ENCODE measurements at places on chromosomes 7 and 10. TPM values are rescaled to one million over a fixed set of nuclear protein-coding genes. Genes with fewer than 3 reads are reported as not detected.

The FAM25G gene
- not detected for total RNA-seq

The CDHR3 gene
- total RNA-seq, result 1.4 TPM

The A1CF gene
- not detected for total RNA-seq

The GGCT gene
- total RNA-seq, result 37.7 TPM

DNA sequence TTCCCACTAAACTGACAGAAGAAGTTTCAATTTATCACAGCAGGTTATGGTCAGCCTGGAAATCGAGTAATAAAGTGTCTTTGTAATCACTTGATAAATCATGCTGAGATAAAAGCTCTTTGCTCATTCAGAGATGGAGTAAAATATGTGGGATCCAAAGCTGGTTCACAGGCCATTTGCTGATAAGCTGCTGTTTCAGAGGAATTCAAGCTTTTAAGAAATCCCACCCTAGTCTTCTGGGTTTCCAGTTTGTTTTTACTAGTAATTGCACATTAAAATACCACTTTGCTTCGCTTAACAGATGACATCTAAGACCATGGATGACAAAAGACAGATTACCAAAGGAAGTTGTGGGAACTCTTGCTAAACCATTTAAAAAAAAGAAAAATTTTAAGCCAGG lies 37.4 kb upstream of the CDK6 start:
- no peak for DNase-seq

GRCh38 chr10:79004311-79004710 lies 64.5 kb upstream of the ZMIZ1 start:
- H3K36me3 ChIP-seq, result no peaks in the 10 kb centered on the region
- DNase-seq, result no peak
- peaks cover 7% of the 10 kb centered on the region for H3K4me1 ChIP-seq
- no peak overlapping the region for H3K27ac ChIP-seq

DNA sequence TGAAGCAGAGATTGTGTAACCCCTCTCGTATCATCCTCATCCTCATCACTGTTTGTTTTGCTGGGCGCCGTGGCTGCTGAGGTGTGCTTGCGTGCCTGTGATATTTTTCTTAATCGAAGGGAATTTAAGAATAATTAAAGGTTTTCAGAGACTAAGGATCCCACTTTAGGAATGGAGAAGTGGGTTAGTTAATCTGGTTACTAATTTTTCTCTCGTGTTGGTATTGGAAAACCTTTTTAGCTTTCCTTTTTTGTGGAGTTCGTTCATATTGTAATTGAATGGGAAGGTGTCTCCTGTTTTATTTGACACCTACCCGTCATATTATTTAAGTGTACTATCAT lies 1.3 kb downstream of the UBN2 start:
- H3K4me1 ChIP-seq, result peaks cover 25% of the 10 kb centered on the region
- H3K27me3 ChIP-seq, result peaks cover 20% of the 10 kb centered on the region
- H3K4me3 ChIP-seq, result peak overlapping the region; percentile 86
- DNase-seq, result no peak
- H3K36me3 ChIP-seq, result peaks cover 4% of the 10 kb centered on the region

DNA sequence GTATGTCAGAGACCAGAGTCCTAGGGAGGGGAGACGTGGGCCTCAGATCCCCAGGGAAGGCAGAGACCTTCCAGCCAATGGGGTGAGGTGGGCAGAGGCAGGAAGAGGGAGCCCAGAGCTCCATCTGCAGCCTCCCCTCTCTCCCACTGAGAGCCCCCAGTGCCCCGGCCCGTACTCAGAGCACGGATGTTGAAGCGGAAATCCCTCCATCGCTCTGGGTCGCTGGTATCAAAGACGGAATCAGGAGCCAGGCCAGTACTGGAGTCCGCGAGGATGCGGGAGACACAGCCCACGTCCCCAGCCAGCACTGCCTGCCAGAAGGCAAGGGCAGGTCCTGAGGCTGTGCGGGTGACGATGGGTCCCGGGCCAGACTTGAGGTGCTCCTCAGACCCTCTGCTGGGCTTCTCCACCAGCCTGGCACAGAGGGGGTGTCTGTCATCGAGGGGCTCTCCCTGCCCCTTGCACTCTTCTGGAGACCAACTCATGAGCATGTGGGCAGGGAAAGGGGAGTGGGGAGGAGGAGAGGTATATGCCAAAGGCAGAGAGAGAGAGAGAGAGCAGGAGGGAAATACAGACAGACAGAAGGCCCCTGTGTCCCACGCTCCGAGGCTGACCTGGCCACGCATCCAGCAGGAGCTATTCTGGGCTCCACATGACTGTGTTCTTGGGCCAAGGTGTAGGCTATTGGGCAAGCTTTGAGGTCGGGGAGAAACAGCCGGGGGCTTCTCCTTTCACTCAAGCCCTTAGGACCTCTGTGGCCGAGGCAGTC lies at the start of gene ASB10:
ASB10 (minus strand) TSS at position 611 of the 769 bp plus-strand sequence; CDS start at position 491, 120 bp downstream.
- no peak within 1 kb of the TSS for H3K4me3 ChIP-seq
- no peak for DNase-seq
- peaks cover 13% of the 10 kb centered on the region for H3K27me3 ChIP-seq
- H3K4me1 ChIP-seq, result no peaks in the 10 kb centered on the region

DNA sequence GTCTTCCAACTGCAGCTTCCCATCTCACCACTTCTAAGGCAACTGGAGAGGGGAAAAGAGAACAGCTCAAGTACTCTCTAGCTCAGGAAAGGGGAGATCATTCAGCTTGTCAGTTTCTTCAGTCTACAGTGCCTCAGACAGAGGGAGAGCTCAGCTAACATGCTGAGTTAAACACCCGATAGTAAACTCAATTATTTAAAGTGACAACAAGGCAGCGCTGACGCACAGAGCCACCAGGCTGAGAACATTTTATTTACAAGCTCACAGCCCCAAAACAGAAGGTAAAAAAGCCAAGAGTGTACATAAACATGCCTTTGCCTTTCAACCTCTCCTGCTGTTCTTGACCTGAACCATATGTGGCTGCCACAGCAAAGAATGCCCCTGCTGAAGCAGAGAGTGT lies 10.1 kb upstream of the CUZD1 start:
- no peak for DNase-seq
- peaks cover 29% of the 10 kb centered on the region for H3K4me1 ChIP-seq
- no peak overlapping the region for H3K4me3 ChIP-seq
- H3K27ac ChIP-seq, result no peak overlapping the region
- no peaks in the 10 kb centered on the region for H3K27me3 ChIP-seq

GRCh38 chr7:132527467-132528410 lies 48.5 kb downstream of the PLXNA4 start:
- DNase-seq, result no peak
- peaks cover 7% of the 10 kb centered on the region for H3K27me3 ChIP-seq
- H3K27ac ChIP-seq, result no peak overlapping the region
- no peak overlapping the region for H3K4me3 ChIP-seq

- H3K27me3 ChIP-seq, result no peaks in the 10 kb centered on the region
- DNase-seq, result no peak
- peak overlapping the region; percentile 96 for H3K4me3 ChIP-seq
- H3K27ac ChIP-seq, result peak overlapping the region; percentile 72
- H3K36me3 ChIP-seq, result peaks cover 48% of the 10 kb centered on the region
- H3K4me1 ChIP-seq, result peaks cover 45% of the 10 kb centered on the region
Observed at GRCh38 chr10:119176166-119176565, 2.4 kb downstream of the PRDX3 start.

DNA sequence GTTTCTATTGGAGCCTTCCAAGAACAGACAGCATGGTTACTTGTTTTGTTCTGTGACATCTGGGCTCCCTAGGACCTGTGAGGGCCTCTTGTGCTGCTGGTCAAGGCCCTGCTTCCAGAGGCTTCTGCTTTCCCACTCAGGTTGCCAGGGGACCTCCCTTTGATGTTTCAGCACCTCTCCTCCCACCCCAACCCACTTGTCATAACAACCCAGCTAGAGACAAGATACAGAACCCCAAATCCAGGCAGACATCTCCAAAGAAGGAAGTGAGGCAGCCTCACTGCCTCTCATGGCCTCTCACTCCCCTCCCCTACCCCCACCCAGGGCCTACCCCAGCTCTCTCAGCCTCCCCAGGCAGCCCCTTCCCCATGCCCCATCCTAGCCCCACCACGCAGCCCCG lies 11.3 kb downstream of the NFKB2 start:
- H3K36me3 ChIP-seq, result peaks cover 12% of the 10 kb centered on the region
- peaks cover 38% of the 10 kb centered on the region for H3K27me3 ChIP-seq
- peaks cover 20% of the 10 kb centered on the region for H3K4me1 ChIP-seq
- H3K27ac ChIP-seq, result no peak overlapping the region
- no peak for DNase-seq
- no peak overlapping the region for H3K4me3 ChIP-seq

DNA sequence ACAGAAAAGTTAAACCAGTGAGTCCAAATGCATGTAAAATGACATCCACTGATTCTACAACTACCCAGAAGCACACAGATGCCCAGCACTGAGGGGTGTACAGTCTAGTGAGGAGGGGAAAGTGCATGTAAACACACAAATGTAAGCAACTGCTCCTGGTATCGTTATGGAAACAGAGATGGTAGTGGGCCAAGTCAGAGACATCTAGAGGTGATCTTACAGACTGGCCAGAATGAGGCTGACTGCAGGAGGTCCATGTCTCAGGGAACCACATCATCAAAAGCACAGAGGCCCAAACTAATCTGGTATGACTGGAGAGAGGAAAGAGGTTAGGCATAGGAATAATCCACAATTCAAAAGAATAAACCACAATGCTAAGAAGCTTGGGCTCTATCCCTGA lies 176.5 kb downstream of the SRPK2 start:
- H3K27me3 ChIP-seq, result no peaks in the 10 kb centered on the region
- H3K4me3 ChIP-seq, result no peak overlapping the region
- DNase-seq, result no peak
- H3K36me3 ChIP-seq, result peaks cover 19% of the 10 kb centered on the region
- no peak overlapping the region for H3K27ac ChIP-seq

DNA sequence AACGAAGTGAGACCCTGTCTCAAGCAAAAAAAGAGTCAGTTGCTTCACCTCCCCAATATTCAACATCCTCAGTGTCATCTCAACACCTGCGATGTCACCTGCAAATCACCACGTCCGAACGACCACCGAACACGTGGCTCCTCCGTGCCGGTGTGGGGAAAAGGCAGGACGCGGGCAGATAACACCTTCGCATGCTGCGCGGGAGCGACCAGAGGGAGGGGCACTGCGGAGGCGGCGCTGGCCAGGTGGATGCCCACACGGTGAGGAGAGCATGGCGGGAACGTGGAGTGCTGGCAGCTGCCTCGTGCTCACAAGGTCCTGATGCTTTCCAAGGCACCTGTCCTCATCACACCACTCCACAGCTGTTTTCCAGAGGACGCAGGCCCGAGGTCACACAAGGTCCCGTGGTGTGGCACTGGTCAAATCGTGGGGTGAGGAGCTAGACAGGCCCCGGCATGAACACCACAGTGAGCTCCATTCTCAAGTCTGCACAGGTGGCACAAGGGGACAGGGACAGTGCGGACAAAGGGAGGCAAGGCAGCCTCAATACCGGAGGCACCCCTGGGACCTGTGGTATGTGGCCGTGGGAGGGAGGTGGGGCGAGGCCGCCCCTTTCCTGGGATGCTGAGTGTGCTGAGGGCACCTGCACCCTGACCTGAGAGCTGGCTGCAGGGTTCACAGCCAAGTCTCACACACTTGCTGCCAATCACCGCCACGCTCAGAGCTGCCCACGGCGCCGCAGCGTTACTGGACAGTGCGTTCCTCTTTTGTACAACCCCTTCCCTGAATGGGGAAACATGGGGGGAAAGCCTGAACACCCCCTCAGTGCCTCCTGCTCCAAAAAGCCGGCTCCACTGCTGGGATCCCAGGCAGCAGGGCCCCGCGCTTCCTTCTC lies 13.0 kb downstream of the TUBGCP2 start:
- no peak for DNase-seq
- H3K27me3 ChIP-seq, result no peaks in the 10 kb centered on the region
- no peak overlapping the region for H3K27ac ChIP-seq
- H3K4me3 ChIP-seq, result no peak overlapping the region

GRCh38 chr7:44293561-44294324 lies 31.7 kb downstream of the CAMK2B start:
- H3K27ac ChIP-seq, result no peak overlapping the region
- H3K4me1 ChIP-seq, result no peaks in the 10 kb centered on the region
- no peak overlapping the region for H3K4me3 ChIP-seq
- DNase-seq, result peak; percentile 8

Measured in activated CD4-positive, alpha-beta memory T cell treated with anti-CD3 and anti-CD28 coated beads, Interleukin-2, amount 10 ng/mL, durations not matched to agents 7 days and 5 days (primary cell).